ENCODE measurements at places on chromosomes 16 and 17.

DNA sequence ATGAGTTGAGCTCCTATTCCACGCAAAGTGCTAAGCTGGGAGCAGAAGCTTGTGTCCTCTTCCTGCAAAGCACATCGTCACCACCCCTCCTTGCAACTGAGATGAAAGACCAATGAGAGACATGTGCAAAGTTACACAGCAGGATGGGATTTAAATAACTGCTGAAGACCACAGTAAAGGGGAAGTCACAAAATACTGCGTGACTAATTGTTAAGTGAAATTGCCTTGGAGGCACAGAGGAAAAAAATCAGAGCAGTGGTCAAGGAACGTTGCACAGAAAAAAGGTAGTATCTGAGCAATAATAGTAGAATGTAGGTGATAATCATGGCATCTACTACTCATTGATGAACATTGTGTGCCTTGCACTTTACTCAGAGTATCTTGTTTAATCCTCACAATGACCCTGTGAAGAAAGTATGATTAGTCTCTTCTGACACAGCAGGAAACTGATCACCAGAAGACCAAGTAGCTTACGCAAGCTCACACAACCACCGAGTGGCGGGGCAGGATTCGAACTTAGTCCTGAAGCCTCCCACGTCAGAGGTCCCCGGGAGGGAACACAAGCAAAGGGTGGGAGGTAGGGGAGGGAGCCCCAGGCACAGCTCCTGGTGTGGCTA is 15.4 kb upstream of the MYO18A start:
- no peak for DNase-seq

GRCh38 chr17:19508577-19508867 is 25.1 kb upstream of the SLC47A1 start:
- DNase-seq: no peak

DNA sequence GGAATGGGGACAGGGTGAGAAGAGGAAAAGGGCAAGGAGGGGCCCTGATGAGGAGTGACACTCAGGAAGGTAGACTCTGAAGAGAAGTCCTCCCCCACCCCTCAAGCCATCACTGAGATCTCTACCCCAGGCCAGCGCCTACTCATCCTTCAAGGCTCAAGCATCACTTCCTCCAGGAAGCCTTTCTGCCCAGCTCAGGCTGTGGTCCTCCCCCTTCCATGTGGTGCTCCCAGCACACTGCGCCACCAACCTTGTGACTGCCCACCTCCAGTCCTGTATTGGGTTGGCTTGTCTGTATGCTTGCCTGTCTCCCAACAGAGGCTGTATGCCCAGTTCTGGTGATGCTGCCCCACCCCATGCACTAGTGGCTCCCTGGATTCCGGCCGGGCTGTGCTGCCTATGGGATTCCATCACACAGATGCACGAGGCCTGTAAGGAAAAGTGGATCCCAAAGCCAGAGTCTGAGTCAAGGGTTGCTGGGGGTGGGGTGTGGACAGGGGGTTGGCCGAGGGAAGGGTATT is 19.8 kb upstream of the ZFP90 start:
- no peak for DNase-seq

DNA sequence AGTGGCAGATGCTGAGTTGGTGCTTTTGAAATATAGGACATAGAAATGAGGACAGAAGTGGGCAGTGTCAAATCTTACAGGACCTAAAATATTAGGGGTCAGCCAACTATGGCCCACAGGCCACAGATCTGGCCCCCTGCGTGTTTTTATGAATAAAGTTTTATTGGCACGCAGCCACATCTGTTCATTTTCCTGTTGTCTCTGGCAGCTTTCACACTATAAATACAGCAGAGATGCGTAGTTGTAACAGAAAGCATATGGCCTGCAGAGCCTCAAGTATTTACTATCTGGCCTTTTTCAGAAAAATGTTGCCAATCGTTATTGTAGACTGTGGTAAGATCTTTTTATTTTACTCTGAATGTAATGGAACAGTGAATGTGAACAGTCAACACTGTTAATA is 82.8 kb downstream of the ABCC6 start:
- DNase-seq: no peak

DNA sequence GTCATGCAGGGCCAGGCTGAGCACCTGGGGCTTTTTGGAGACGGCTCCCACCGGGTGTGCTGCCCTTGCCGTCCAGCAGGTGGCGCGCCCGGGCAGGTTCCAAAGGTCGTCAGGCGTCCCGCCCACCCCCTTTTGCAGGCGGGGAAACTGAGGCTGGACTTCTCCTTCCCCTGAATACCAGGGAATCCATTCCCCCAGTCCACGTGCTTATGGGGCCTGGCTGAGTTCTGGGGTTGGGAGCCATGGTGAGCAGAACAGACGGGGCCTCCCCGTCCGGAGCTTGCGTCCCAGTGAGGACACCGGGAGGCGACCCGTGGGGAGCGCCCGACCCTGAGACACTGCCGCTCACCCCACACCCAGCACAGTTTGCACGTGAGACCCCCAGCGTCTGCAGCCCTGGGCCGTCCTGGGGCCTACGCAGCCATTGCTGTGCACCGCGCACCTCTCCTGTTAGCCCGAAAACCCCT is 51.8 kb upstream of the JPH3 start:
- DNase-seq: peak; percentile 51

GRCh38 chr16:73361061-73361460 is 313.1 kb upstream of the ZFHX3 start:
- DNase-seq: no peak

GRCh38 chr17:37731056-37731455 is 13.8 kb downstream of the HNF1B start:
- no peak for DNase-seq

DNA sequence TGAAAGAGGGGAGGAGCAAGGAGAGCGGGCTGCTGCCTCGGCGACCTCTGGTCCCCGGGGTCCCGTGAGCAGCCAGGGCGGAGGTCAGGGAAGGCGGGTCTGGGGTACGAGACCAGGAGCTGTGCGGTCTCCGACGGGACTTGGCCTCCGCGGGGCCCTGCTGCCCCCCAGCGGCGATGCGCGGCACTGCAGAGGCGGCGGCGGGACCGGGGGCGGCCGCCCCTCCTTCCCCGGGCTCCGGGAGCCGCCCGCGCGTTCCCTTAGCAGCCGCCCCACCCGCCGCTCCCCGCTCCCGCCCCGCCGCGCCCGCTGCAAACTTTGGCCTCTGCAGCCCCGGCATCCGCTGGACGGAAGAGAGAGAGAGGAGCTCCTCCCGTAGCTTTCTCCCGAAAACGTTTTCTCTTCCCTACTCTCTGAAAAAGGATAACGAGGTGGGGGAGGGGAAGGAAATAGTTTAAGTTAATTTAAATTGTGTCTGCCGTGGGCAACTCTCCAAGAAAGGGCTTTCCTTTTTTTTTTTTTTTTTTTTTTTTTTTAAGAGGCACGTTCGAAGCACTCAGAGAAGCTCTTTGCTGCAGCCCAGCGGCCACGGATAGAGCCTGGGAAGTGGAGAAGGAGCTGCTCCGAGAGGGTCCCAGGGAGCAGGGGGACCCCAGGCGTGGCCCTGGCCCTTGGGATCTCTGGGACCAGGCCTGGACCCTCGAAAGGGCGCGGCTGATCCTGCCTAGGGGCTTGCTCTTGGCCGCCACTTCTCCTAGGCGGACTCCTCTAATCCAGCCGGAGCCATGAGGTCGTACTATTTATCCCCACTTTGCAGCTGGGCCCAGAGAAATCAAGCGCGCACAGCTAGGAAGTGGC is 43.2 kb downstream of the C16orf82 start:
- peak; percentile 70 for DNase-seq

- DNase-seq: no peak
Measured at GRCh38 chr16:89084411-89084810, 9.2 kb upstream of the ACSF3 start.

DNA sequence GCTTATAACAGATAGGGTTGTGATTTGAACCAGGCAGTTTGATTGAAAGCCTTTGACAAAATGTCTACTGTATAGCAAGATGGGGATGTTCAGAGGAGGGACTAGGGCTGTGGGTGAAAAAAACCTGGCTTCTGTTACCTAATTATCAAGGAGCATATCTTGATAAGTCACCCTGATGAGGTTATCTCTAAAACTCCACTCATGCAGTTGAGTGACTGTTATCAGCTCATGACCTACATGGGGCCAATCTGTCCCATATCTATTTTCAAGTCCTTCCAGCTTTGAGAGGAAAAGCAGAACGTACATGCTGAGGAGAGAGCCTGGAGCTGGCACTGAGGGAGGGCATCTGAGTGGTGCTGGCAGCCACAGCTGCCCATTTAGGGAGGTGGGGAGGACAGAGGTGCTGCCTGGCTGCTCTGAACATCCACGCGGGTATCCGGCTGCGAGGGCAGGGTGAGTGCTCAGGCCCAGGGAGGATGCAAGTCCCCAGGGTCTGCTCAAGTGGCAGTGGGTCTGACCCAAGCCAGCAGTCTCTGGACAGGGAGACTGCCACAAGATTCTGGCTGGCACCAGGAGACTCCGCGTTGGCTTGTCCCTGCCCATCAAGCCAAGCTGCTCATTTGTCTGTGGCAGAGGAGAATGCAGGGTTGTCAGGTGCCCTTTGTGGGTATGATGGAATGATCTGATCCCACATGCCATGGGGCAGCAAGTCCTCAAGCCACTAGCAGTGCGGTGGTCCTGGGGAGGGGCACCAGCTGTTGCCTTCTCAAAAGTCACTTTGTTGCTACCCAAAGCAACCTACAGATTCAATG is 29.2 kb downstream of the ATPAF2 start:
- DNase-seq: no peak

GRCh38 chr16:79946252-79946651 is 345.7 kb upstream of the MAF start:
- no peak for DNase-seq

DNA sequence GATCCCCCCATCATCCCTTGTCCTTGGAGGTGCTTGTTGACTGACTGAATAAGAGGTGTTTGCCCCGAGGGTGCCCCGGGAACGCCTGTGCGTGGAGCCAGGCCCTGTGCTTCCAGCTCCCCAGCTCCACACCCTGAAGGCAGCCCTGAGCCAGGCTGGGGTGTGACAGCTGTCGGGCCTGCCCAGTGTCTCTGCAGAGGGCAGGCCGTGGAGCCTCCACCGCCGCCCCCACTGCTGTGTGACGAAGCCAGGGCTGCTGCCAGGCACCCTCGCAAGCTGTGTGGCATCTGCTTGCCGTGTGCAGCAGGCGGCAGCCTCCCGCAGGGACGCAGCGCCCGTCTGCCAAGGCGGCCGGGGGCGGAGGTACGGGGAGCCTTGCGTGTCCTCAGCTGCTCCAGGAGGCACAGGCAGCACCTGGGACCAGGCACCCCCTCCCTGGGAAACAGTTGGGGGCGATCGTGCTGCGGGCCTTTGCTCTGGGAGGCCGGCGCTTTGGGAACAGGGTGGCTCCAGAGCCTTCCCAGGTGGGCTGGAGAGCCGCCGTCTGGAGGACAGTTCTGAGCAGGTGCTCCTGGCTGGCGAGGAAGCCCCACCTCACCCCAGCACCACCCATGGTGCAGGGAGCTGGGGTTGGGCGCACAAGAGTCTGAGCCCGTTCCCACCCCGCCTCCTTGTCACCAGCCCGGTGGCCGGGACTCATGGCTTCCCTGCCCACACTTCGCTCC is 26.6 kb downstream of the GSE1 start:
- DNase-seq: no peak

GRCh38 chr17:83177611-83178532 is 98.5 kb downstream of the METRNL start:
- DNase-seq: no peak

DNA sequence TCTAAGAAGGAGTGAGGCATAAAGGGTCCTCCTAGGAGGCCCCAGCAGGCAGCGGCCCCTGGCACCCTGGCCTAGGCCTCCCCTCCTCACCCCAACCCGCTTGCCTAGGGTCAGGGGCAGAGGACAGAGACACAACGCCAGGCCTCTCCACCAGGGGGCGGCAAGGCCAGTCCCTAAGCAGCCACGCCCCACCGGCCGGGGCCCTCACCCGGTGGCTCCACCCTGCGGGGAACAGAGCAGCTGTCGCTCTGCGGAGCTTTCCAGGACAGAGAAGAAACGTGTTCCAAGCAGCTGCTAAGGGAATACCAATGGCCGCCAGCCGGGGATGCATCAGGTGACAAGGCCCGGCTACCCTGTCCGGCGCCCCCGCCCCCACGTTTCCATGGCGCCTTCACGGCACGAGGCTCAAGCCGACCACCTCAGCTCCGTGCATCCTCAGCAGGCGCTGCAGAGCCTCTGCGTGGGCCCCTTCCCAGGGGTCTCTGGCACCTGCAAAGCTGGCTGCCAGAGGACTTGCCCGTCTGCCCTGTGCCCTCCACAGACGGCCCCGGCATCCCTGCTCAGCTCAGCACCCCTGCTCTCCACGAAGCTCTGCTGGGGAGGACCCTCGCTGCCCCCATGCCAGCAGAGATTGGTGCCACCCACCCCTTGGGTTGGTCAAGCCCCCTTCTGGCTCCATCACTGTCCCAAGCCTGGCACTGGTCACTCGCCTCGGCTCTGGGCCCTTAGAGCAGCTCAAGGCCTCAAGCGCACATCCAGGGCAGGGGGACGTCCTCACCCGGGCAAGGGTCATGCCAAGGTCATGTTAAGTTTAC is 5.6 kb downstream of the ZNF598 start:
- DNase-seq: peak; percentile 91

GRCh38 chr17:47735536-47736011 is 2.5 kb downstream of the TBX21 start:
- DNase-seq: no peak

GRCh38 chr16:10812312-10813098 is 6.1 kb downstream of the TVP23A start:
- peak; percentile 78 for DNase-seq

- DNase-seq: no peak
Measured at GRCh38 chr16:65531475-65531874, 409.6 kb upstream of the CDH11 start.

DNA sequence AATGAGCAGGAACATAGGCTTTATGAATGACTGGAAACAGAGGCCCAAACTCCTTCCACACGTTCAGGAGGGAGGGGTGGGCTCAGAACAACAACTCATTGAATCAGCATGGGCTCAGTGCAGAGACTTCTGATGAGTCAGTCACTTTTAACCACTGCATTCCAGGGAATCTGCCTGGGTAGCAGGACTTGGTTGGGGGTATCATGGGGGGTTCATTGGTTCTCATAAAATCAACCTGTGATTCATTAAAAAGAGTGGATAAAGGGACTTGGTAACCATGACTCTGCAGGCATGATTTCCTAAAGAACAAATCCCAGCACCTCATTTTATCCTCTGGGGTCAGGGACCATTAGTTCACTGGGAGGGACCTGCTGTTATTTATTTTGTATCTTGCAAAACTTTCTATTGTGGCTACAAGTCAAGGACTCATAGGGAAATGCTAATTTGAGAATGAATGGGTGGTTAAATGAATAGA is 13.8 kb downstream of the ITGB3 start:
- DNase-seq: no peak

- no peak for DNase-seq
Measured at GRCh38 chr16:65377195-65377594, 255.3 kb upstream of the CDH11 start.

GRCh38 chr17:8326511-8327302 is 12.9 kb upstream of the ODF4 start:
- DNase-seq: no peak
